ENCODE measurements at places on chromosomes 11 and 22.

DNA sequence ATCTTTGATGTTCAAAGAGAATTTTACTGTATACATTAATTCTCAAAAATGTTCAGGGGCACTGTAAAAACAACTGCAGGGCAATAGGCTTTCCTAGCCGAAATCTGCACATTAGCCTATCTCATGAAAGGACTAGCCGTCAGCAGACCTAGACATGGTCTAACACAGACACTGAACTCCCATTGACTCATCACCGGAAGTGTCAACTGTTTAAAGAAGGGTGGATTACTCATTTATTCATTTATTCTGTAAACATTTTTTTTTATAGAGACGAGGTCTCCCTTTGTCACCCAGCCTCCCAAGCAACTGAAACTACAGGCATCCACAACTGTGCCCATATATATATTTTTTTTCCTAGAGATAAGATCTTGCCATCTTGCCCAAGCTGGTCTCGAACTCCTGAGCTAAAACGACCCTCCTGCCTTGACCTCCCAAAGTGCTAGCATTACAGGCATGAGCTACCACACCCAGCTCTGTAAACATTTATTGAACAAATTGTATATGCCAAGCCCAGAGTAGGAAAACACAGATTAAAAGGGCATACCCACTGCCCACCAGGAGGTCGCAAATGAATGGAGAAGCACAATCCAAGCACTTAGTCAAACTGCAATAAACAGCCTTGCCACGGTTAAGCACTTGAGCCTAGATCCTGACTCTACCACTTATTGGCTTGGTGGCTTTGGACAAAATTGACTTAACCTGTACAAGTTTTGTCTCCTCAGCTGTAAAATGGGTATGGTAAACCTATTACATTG, 26.6 kb downstream of the RAB30 start:
- DNase-seq, result no peak

DNA sequence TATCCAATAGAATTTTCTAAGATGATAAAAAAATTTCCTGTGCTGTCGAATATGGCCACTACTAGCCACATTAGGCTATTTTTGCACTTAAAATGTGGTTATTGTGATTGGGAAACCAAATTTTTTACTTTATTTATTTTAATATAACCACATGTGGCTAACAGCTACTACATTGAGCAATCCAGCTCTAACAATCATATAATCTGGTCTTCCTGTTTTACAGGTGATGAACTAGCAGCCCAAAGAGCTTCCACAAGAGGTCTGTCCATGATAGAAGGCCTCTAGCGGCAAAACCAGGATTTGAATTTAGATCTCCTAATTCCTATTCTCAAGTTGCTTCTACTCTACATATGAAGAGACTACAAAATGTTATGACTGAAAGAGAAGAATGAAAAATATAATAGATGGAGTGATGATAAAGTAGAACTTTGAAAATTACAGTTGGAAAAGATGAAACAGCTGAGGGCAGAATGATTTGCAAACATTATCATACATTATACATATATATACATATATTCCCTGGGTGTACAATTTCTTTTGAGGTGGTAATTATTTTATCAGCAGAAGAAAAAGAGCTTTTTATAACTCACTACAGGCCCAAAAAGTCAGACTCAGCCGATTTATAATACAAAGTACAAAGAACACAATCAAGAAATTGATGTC, 363.5 kb upstream of the PITPNB start:
- no peak for DNase-seq

- DNase-seq, result no peak
Observed at GRCh38 chr11:10803676-10804075, 5.0 kb downstream of the EIF4G2 start.

DNA sequence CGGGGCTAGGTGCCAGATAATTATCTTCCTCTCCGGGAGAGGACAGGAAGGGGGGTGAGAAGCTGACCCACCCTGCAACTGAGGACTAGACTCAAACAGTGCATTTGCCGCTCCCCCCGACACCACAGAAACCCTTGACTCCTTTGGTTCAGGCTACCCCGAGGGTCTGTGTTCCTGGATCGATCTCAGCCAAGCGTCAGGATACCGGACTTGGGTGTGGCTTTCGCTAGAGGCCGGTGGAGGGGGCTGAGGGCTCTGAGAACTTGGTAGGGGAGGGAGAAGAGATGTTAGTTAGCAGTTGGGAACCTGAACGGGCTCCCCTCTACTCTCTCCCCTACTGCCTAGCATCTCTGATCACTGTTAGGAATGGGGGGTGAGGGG, 840 bp downstream of the SEZ6L start:
- DNase-seq, result no peak

DNA sequence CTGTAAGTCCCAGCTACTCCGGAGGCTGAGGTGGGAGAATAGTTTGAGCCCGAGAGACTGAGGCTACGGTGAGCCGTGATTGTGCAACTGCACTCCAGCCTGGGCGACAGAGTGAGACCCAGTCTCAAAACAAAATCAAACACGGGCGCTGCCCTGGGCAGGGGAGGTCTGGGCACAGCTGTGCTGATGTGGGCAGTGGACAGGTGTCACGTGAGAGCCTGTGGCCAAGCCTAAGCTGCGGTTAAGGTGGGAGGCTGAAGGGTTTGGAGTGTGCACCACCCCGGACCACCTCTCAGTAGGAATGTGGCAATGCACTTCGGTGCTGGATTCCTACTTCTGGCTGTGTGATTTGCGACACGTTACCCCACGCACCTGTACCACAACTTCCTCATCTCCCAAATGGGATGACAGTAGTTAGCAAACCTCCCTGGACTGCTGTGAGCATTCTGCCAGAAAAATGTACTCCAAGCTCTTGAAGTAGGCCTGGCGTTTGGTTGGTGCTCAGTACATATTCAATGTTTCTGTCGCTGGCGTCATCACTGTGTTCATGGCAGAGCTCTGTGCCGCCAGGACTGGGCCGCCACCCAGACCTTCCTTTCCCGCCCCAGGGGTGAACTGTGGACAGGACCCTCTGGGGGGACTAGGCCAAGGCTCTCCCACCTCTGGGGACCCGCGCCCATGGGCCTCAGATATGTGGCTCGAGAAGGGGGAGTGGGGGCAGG, 807 bp upstream of the ZNF74 start:
- no peak for DNase-seq

- DNase-seq, result no peak
Observed at GRCh38 chr11:58067685-58068084, 36.9 kb downstream of the OR6Q1 start.

GRCh38 chr11:74398244-74399159, at the start of gene PGM2L1:
PGM2L1 (minus strand) TSS chr11:74398433; CDS start chr11:74398161, 272 bp downstream.
- peak; percentile 80 for DNase-seq

GRCh38 chr11:132284048-132284447, 913.6 kb downstream of the NTM start:
- DNase-seq, result no peak

DNA sequence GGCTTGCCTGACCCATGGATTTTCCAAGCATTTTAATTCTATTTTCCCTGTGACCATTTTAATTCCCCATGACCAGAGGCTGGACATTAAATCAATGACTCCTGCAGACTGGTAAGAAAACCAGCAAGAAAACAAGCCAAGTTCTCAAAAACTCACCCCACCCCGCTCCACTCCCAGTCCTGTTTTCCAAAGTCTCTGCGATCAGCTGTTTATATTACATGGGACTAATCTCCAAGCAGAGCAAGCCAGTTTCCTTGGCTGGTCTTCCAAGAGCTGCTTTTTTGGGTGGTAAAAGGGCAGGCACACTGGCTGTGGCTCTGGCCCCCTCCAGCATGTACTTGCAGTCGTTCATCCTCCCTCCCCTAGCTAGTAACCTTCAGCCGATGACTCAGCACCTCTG, 97.9 kb downstream of the RRAS2 start:
- no peak for DNase-seq

GRCh38 chr11:110046775-110047380, 46.3 kb upstream of the ZC3H12C start:
- no peak for DNase-seq

DNA sequence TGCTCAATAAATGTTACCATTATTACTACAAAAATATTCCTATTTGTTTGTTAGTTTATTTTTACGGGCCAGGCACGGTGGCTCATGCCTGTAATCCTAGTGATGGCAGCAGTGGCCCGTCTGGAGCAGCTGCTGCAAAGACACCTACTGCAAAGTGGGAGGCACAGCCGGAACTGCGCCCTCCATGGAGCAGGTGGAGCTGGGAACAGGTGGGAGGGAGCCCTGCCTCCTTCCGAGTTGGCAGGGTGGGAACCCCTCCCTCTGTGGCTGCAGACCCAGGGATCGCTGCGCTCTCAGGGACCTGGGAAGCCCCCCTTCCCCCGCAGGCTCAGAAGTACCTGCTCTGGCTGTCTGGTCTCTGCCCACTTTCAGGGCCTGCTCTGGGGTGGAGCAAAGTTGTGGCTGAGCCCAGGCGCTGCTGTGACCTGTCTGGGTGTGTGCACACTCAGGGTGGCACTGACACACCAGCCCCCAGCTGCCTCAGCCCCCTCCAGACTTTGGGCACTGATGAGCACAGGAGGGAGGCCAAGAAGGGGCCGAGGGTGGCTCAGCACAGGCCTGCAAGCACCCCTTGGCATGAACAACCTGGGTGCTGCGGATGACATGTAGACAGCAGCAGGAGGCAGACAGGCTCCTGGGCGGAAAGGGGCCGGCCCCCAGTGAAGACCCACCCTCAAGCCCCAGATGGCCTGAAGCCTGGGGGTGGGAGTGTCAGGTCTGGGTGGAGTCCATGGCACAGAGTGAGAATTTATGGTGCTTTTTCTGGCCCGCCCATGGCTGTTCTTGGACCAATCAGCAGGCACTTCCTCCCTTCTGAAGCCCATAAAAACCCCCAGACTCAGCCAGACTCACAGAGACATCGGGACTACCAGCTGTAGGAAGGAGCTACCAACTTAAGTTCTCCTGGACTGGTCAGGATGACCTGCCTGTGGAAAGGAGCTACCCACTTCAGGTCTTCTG, 103.7 kb upstream of the CLMP start:
- no peak for DNase-seq

GRCh38 chr11:69373251-69373635, 79.3 kb downstream of the MYEOV start:
- no peak for DNase-seq

DNA sequence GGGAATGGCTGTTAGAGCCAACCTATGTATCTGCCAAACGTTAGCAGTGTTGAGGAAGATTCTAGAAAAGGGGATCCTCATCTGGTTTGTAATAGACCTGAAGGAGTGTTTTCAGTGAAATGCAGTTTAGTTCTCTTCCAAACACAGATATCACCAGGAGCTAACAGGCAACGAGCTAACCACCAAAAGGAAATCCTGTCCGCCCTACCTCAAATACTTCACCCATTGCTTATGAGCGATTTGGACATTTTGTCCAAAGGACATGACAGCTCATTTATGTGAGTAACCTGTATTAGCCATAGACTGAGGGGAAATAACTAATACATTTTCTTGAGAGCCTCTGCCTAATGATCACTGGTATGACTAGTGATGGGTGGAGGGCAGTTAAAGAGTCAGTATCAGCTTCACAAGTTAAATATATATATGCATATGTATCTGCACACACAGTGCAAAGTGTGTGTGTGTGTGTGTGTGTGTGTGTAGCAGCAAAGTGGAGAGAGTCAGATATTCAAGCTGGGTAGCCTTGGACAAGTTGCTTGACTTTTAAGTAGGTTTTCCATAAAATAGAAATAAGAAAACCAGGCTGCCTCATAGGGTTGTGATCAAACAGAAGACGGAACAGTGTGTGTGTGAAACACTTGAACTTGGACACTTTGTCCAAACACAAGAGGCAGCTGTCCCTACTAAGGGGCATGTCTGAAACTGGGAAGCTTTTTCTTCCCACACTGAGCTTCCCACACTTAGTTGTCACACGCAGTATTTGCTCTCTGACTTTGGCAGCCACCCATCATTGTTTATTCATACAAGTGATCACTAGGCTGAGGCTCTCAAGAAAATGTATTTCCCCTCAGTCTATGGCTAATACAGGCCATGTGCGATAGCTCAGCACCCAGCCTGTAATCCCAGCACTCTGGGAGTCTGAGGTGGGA, 940 bp upstream of the C11orf91 start:
- DNase-seq, result no peak

DNA sequence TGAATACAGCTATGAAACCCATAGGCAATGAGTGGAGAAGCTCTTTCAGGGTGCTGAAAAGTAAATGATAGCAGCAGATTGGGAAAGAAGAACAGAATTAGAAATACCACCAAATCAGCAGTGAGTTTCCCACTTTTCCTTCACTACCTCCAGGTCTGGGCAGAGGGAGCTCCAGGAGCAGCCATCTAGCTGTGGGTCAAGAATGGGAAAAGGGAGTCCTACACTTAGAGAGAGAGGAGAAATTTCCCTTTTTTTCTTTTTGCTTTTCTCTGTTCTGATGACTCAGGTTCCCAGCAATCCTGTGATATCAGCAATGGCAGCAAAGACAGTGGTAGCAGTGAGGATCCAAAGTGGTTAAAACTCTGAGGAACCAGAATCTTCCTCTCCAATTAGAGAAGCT, 263.9 kb downstream of the NXPE2 start:
- DNase-seq, result no peak

- DNase-seq, result peak; percentile 26
Observed at GRCh38 chr22:39960791-39961746, 872 bp downstream of the TMA7B start.

DNA sequence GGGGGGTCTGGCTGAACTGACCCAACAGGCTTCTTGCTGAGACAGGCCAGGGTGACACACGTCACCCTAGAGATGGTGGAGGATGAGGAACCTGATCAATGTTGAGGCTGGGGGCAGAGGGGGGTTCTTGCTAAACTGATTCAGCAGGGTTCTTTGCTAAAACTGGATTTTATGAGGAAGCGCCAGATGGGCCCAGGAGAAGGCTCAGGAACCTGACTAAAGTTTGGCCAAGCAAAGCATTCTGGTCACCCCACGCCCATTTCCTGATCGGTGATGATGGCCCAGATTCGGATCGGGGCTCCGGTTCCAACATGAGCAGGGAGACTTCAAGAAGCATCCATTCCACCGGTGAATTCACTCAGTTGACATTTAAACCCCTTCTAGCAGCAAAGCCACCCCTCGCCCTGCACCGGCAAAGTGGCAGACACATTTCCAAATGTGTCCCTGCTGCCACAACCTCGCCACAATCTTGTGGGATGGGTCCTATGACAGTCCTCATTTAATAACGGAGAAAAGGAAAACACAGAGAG, 34.2 kb upstream of the SLC22A12 start:
- no peak for DNase-seq

- DNase-seq, result no peak
Observed at GRCh38 chr11:60059052-60059451, 2.6 kb downstream of the MS4A3 start.

- no peak for DNase-seq
Observed at GRCh38 chr22:33889748-33890147, 30.5 kb downstream of the LARGE1 start.

DNA sequence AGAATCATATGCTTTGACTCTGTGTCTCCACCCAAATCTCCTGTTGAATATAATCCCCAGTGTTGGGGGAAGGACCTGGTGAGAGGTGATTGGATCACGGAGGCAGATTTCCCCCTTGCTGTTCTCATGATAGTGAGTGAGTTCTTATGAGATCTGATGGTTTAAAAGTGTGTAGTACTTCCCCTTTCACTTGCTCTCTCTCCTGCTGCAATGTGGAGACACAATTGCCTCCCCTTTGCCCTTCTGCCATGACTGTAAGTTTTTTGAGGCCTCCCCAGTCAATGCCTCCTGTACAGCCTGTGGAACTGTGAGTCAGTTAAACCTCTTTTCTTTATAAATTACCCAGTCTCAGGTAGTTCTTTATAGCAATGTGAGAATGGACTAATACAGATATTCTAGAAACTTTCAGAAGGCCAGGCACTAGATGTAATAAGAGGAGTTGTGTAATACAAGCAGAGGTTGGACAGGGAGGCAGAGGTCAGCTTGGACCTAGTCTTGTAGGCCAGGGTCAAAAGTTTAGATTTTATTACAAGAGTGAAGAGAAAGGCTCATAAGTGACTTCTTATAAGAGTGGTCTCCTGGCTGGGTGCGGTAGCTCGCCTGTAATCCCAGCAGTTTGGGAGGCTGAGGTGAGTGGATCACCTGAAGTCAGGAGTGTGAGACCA, 9.3 kb upstream of the SERPING1 start:
- no peak for DNase-seq

All from stimulated activated CD4-positive, alpha-beta T cell treated with anti-CD3 and anti-CD28 coated beads, Interleukin-15, amount 100 ng/mL, for 1 hour (primary cell).